ENCODE measurements at places on chromosomes 6 and 20. TPM values are rescaled to one million over a fixed set of nuclear protein-coding genes. Genes with fewer than 3 reads are reported as not detected.

Gene ANKRD66
- total RNA-seq: not detected

Gene IYD
- total RNA-seq: 16.0 TPM

DNA sequence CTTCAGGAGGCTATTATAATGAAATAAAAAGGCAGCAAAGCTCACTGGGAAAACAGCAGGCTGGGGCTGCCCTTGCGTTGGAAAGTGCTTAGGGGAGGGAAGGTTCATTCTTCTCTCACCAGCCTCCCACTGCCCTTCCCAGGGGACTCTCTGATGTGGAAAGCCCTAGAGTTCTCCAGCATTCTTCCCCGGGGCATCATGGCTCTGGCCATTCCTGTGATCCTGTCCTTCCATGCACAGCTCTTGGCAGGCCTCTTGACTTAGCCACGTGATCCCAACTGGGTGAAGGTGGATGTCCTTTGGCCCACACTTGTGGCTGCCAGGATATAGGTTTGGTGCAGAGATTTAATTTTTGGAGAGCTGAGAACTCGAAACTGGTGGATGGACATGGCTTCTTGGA lies 58.0 kb upstream of the ZNF831 start:
- DNase-seq: no peak

DNA sequence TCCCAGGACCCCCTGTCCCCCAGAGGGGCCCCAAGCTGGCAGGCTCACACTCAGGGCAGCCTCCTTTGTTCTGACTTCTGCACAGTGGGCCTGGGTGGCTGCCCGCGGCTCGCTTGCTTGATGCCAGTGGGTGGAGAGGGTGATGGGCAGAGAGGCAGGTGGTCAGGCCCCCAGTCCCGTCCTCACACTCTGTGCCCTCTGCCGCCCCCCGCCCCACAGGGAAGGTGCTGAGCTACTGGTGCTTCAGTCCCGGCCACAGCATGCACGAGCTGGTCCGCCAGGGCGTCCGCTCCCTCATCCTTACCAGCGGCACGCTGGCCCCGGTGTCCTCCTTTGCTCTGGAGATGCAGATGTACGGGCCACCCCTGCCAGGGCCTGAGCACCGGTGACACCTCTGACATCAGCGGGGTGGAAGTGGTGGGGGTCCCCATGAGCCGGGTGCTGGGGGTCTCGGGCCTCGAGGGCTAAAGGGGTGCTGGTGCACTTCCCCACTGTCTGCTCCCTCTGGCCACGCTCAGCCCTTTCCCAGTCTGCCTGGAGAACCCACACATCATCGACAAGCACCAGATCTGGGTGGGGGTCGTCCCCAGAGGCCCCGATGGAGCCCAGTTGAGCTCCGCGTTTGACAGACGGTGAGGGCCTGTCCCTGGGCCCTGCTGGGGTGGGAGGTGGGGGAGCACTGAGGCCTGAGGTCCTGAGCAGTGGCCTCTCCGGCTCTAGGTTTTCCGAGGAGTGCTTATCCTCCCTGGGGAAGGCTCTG lies 8.9 kb upstream of the TNFRSF6B start:
- no peak for DNase-seq

Data from transverse colon (tissue), 4 donors.